ENCODE measurements at places on chromosomes 12 and 14. TPM values are rescaled to one million over a fixed set of nuclear protein-coding genes. Genes with fewer than 3 reads are reported as not detected.

GRCh38 chr14:80523518-80524117 is 312.3 kb upstream of the DIO2 start:
- DNase-seq: no peak

- DNase-seq: no peak
These were observed 981.0 kb downstream of the TMEM121 start for GRCh38 chr14:106507354-106507753.

GRCh38 chr12:83074358-83074894 is 387.7 kb downstream of the TMTC2 start:
- DNase-seq: no peak

DNA sequence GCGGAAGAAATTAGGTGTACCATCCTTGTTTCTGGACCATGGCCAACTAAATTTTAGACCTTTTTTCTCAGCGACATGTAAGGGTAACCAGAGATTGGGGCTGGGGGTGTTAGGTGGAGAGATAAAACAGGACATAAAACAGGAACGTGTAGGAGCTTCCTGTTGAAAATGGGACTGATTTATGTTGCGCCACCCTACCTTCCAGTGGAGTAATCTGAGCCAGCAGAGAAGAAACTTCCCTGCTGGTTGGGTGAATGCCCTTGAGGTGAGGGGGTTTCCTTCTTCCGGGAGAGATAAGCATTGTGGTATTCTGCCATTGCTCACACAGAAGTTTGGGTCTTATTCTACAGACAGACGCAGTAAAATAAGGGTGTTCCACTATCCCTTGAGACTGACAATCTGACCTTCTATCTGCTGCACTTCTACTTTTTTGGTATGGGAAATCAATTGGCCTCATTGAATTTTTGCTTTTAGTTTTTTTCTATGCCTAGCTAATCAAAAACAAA is 417.6 kb downstream of the PCNX1 start:
- peak; percentile 75 for DNase-seq

Gene ANG
- total RNA-seq: 19.4 TPM

Gene LBHD2
- not detected for total RNA-seq

GRCh38 chr12:109677279-109677691 is 36.3 kb upstream of the FAM222A start:
- peak; percentile 43 for DNase-seq

- DNase-seq: no peak
These were observed 16.0 kb upstream of the CD163L1 start for GRCh38 chr12:7459973-7460372.

DNA sequence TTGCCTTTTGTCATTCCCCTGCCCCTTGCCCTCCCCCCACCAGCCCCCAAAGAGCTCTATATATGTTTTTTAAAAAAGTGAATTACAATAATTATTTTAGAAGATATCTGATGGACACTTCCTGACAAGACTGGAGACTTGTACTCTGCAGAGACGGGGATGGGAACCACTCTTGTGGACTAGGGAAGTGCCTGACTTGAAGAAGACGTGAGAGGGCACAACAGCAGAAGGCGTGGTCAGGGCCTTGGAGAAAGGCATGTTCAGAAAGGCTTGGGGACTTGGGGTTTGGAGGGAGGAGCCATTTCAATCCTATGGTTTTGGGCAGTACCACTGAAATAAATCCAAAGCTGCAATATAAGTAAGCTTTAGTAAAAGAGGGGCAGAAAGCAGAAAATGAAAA is 154.7 kb downstream of the APAF1 start:
- DNase-seq: no peak

- no peak for DNase-seq
These were observed 21.4 kb downstream of the SYNE3 start for GRCh38 chr14:95495076-95495475.

DNA sequence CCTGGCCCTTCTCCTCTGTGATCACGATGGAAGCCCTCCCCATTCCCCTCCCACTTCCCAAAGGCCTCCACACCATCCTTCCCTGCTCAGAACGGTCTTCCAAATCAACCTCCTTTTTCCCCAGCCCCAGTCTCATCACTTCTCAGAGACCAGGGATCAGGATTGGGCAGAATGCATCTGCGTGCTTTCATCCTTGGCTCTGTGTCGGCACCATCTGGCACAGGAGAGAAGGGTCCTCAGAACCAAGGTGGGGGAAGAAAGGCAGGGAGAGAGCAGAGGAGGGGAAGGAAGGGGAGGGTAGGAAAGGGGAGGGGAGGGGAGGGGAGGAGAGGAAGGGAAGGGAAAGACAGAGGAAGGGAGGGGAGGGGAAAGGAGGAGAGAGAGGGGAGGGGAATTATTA is 52.4 kb upstream of the FICD start:
- no peak for DNase-seq

DNA sequence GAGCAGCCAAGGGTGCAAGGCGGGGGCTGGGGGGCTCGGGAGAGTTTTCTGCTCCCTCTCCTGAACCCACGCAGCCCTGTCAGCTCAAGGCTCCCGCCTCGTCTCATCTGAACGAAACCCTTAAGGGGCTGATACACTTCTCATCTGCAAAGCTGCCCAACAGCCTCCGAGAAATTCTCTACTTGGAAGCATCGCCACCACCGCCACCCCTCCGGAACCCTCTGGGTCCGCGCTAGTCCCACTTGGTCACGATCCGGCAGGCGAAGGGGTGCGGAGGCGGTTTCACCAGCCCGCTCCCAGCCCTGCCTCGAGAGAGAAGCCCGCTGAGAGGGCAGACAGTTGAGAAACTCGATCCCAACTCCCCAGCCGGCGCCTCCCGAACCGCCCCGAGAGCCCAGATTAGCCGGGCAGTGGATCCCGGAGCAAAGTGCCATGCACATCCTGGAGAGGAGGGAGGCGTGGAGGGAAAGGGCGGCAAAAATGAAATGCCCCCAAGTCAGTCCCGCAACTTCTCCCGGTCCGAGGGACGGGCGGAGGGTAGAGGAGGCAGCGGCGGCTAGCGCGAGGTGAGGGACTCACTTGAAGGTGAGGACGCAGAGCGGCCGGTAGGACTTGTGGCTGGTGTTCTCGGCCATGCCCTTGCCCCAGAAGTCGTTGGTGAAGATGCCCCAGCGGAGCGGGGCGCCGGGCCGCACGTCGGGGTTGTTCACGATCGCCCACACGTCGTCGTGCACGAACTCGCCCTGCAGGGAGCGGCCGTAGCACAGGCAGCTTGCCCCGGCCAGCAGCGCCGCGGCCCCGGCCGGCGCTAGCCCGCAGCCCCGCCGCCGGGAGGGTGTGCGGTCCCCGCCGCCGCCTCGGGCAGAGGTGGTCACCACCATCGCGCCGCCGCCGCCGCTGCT is 620 bp downstream of the TMTC1 start:
- peak; percentile 74 for DNase-seq

DNA sequence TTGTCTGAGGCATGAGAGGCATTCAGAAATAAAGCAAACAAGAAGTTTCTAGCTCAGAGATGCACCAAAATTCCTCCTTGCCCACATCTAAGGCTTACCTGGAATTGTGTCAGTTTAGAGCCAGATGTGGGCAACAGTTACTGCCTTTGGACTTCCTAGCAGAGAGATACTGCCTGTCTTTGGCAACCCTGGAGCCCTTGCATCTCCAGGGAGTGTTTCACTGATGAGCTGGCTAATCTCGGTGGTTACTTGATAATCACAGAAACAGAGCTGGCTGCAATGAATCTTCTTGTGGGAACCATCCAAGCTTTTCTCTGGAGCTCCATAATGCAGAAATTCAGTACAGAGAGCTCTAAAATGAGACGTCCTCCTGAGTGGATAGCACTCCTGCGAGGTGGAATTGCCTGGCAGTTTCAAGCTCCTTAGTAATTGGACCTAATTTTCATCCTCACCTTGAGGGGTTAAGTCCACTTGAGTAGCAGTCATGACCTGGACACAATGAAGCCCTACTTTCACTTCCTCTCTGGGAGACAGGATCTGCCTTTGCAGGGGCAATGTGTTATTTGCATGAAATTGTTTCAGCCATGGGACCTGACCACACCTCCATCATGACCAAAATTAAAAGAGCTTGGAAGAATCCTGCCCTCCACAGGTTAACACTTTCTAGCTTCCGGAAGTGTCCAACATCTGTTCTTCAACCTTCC is 108.8 kb upstream of the ARHGAP5 start:
- no peak for DNase-seq

DNA sequence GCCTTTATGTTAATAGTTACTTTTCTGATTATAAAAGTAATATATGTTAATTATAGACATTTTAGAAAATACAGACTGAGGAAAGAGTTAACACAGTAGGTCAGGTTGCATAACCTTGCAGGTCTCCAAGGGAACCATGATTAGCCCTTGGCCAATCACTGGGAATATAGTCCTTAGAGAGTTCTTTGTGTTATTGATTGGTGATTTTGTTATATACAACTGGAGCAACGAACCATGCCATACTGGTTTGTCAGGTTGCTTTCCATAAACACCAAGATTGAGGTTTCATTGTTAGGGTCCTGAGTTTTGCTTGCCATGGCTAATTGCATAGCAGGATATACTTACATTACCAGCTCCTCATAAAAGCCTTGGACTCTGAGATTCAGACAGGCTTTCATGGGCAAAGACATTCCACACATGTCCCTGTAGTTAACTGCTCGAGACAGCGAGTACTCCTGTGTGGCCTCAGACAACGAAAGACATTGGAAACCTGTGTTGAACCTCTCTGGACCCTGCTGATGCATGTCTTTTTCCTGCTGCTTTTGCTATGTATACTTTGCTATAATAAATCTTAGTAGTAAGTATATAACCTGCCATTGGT is 33.7 kb downstream of the MAPK1IP1L start:
- DNase-seq: no peak

Gene RPL10L
- total RNA-seq: not detected

Gene SLC38A4
- total RNA-seq: 0.66 TPM

Gene NELL2
- 3.3 TPM for total RNA-seq

Gene TEP1
- total RNA-seq: 45.2 TPM

DNA sequence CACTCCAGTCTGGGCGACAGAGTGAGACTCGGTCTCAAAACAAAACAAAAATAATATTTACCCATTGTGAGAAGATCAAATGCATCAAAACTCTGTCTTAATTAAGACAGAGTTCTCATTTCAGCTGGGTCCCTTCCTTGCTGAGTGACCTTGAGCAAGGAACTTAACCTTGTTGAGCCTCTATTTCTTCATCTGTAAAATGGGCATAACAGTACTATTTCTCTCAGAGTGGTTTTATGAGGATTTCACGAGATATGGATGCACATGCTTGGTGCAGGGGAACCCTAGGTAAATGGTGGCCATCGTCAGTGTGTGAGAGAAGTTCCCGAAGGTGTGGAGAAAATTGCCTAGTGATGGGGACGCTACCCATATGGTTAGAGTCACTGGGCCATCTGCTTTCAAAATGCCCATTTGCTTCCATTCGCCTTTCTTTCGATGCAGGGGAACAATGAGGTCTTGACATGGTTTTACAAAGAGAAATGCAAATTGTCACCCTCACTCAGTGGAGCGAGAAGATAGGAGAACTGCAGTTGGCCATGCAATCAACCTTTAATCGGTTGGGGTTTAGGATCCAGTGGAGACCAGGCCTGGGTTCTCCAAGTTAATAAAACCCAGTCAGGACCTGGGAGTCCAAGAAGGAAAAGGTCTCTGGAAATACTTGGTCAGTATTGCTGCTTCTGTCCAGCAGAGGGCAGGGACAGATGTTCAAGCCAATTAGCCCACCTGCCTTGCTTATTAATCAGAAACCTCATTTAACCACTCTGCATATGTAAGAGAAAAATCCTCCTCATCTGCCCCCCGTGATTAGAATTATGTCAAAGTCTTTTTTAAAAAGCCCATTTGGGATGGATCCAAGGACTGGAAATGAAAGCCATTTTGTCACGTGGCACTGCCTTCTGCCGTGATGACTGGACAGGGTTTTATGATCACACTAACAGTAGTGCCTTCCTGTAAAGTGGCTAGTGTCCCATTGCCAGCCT is 37.2 kb downstream of the CFAP251 start:
- DNase-seq: no peak

GRCh38 chr12:109196332-109196731 is 79.9 kb downstream of the ACACB start:
- no peak for DNase-seq

- DNase-seq: no peak
These were observed 31.6 kb downstream of the KLRD1 start for GRCh38 chr12:10339053-10339840.

DNA sequence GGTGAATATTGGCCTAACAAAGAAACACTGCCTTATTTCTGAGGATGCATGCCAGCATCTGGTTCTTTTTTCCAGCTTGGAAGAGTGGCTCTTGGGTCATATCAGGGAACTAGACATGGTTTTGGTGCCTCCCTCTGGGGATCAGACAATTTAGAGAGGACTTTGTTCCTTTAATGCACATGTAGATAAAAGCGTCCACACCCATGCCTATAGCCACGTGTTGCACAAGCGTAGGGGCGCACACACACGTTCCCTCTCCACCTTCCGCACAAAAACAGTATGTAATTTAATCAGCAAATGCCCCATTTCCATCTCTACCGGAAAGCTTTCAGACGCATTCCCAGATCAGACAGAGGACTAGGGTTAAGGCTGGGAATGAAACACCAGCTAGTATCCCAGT is 61.7 kb upstream of the RIC8B start:
- no peak for DNase-seq

DNA sequence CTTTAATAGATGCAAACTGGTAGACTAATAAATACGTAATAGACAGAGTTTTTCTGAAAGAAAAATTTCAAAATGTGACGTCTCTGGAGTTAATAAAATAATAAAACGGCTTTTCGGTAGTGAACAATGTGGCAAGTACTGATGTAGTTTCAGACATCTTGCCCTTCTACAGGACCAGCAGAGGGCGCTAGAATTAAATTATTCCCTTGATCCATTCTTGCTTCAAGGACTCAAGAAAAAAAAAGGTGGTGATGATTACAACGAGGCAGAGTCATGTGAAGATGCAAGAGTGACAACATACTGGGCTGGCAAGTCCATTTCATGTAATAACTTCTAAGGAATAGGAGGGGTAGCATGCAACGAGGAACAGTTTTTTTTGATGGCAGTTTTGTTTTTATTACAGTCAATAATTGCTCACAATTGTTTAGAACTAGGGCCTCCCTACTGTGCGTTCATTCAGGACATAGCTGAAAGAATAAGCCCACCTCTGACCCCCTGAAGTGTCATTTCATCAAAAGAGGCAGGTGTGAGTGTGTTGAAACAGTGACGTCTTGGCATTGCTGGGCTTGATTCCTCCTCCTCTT is 101.0 kb upstream of the GZMB start:
- DNase-seq: peak; percentile 81

Gene PPFIBP1
- 175 TPM for total RNA-seq

Gene KRT6A
- total RNA-seq: not detected

GRCh38 chr14:55693904-55694303 is 113.9 kb downstream of the KTN1 start:
- DNase-seq: no peak

GRCh38 chr12:104827587-104827986 is 130.5 kb downstream of the SLC41A2 start:
- no peak for DNase-seq

- DNase-seq: peak; percentile 26
These were observed 27.6 kb upstream of the LRP6 start for GRCh38 chr12:12294215-12295005.

GRCh38 chr12:8012651-8013309 is 19.7 kb upstream of the FOXJ2 start:
- DNase-seq: no peak

GRCh38 chr12:58176296-58176869 is 235.0 kb downstream of the ATP23 start:
- DNase-seq: no peak

- DNase-seq: no peak
These were observed 18.3 kb downstream of the PXN start for GRCh38 chr12:120247183-120247582.

Measured in kidney (tissue), 22 donors.